Esophagus squamous epithelium (tissue), 5 donors: ENCODE measurements at places on chromosomes 11 and 22.

DNA sequence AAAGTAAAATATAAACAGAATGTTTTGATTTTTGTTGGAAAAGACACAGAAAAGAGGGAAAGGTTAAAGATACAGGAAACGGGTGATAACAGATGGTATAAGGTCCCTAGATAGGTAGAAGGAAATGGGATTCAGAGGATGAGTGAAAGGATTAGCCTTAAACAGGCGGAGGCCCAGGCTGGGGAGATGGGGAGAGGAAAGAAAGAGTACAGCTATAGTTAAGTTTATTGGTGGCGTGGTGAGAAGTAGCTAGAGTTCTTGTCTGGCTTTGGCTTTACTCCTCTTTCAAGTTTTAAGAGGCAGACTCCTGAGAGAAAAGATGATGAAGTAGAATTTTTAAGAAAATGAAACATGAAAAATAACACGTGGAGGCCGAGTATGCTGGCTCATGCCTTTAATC is 13.7 kb downstream of the ZBTB44 start:
- DNase-seq: no peak

DNA sequence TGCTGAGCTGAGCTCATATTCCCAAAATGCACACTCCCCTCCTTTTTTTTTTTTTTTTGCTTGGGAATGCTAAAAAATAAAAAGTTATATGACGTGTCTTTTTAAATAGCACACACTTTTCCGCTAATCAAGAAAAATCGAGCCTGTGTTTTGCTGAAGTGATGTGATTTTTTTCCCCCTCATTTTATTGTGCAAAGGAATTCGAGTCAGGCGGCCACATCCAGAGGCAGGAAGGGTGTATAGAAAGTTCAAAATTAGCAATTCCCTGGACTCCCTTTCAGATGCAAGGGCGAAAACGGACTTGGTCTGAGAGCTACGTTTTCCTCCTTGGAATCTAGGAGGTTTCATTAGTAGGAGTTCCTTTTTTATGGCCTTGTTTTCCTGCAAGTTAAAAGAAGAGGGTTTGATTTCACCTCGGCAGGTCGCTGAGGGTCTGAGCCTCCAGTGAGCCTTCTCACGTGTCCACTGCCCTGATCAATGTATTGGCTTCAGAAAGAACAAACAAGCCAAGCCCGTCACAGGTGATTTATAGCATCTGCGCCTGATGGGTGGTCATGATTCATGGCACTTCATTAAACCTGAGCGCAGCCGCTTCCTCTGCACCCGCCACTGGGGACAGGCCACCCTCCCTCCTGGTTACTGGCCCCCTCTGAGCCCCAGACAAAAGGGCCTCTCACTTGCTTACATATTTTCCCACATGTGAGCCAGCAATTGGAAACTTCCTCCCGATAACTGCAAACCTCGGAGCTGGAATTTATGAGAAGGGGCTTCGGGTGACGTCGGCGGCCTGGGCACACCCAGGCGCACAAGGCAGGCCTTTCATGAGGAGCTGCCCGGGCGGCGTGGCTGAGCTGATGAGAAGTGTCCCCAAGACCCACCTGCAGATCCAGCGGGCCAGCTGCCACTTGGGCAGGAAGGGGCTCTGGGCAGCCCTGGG is 64.4 kb upstream of the LINC01488 start:
- no peak for DNase-seq

DNA sequence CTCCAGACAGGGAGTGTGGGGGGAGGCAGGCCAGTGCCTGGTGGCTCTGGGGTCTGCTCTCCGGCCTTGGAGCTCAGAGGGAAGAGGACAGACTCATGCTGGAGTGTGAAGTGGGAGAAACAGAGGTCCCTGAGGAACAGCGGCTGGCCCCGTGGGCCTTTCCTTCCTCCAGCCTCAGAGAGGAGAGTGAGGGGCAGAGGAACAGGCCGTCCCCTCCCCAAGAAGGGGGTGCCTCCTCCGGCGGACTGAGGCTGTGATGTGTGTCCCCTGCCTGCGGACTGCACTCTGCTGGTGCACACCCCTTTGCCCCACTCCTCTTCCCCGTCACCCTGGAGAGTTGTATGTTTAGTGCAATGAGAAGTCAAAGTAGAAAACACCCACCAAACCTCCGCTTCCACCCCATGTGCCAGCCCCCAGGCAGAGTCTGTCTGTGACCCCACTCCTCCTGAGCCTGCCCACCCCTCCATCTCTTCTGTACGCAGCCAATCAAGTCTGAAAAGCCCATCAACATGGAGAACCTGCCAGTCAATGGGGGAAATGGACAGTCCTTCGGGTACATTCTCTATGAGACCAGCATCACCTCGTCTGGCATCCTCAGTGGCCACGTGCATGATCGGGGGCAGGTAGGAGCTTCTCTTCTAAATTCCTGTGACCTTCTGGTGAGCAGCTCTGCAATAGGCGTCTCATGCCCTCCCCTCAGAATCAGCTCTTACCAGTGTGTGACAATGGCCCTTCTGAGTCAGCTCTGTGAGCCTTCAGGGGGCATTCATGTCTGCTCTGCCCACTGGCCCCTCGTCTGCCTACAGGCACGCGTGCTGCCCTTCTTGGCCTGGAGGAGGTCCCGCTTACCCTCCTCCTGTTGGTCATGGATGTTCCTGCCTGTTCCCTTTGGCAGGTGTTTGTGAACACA is 39.0 kb downstream of the GLB1L2 start:
- no peak for DNase-seq

DNA sequence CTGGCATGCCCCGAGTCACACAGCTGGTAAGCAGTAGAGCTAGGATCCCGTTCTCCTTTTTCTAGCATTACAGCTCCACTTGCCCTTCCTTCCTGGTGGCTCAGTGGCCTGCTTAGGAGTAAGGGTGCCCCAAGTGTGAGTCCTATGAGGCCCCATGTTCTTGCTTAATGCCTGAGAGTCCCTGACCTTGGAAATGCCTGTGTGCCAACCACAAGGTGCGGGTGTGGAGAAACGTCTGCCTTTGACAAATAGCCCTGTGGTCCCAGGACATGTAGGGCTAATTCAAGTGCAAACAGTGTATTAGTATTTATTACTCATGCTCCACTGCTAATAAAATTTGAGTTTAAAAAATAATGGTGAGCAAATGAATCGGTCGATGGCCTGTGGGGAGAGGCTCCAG is 18.4 kb downstream of the GRIK4 start:
- no peak for DNase-seq

DNA sequence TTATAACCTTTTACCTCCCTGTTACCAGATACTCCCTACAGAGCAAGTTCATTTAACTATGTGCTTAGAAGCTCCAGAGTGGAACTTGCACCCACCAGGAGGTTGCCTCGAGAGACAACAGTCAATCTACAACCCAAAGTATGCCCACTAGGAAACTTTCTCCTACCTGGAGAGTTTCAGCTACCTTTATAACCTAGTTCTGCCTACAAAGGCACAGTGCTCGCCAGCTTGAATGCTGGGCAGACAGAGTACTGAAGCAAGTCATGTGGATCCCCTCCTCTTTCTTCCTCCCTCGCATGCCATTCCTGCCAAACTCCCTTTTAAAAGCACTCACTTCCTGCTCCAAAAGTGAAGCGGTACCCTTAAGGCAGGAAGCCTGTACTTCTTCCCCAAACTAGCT is 258.9 kb downstream of the SWAP70 start:
- no peak for DNase-seq

DNA sequence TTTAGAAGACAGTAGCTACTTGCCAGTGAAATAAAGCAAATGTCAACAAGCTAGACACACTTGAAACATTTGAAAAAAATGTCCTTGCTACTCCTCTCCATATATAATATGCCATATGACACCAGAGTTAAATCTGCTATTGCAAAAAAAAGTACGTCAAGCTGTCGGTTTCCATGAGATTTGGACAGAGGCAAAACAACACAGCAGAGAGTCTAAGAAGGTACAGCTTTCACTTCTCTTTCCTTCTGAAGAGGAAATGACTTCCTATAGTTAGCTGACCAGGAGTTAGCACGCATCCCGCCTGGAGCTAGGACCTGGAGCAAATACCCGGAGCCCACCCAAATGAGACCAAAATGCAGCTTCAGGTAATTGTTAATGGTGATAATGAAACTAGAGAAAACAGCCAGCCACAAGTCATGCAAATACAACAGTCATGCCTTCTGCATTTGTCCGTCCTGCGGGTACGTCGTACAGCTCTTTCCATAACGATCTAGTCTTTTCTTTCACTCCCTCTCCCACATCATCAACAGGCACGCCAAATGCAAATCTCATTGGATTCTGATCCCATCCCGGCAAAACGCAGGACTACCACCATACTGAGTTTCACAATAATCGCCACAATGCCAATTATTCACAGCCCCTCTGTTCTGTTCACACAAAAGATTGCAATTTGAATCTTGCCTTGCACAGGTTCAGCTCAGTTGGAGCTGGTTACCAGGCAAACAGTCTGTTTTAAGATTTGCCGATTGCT is 395.0 kb upstream of the CCDC90B start:
- DNase-seq: no peak

GRCh38 chr11:36618363-36619047 is 20.5 kb upstream of the RAG2 start:
- DNase-seq: no peak

DNA sequence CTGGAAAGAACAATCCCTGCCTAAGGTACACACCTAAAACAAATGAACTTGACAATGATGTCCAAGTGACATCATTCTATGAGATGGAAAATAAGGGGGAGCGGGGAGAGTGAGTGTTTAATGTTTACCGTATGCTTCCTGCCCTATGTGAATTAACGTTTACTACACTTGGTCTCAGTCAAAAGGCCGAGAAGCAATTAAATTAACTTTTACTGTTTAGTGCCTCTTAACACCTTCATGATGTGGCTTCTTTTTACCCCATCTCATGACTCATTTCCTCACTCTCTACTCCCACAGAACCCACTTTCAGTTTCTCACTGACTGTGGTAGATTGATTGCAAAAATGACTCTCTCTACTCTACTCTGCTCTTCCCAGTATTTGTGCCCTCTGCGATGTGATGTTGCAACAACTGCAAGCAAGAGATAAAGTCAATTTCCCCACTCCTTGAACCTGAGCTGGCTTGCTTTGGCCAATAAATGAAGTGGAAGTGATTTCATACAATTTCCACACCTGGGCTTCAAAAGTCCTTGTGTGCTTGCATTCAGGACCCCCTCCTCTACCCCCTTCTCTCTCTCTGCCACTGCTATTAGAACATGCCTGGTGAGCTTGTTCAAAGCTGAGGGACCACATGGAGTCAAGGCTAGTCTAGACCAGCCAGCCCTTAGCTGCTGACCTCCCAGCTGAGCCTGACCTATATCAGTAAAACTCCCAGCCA is 11.6 kb upstream of the ALKBH3 start:
- DNase-seq: no peak

DNA sequence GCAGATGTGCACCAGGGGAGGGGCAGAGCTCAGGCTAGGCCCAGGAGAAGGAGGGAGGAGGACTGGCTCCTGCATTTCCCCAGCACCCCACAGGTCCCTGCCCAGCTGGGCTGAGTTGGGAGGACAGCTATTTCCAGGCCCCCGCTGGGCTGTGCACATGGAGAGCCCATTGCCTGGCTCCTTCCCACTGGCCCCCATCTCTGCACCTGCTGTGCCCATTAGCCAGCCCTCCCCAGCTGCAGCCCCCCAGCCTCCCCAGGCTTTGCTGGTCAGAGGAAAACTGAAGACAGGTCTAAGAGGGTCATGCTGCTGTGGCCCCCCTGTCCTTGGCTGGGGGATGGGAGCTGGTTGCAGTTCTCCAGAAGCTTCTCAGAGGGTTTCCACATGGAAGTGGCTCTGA is 81.8 kb upstream of the SHANK2 start:
- DNase-seq: no peak

DNA sequence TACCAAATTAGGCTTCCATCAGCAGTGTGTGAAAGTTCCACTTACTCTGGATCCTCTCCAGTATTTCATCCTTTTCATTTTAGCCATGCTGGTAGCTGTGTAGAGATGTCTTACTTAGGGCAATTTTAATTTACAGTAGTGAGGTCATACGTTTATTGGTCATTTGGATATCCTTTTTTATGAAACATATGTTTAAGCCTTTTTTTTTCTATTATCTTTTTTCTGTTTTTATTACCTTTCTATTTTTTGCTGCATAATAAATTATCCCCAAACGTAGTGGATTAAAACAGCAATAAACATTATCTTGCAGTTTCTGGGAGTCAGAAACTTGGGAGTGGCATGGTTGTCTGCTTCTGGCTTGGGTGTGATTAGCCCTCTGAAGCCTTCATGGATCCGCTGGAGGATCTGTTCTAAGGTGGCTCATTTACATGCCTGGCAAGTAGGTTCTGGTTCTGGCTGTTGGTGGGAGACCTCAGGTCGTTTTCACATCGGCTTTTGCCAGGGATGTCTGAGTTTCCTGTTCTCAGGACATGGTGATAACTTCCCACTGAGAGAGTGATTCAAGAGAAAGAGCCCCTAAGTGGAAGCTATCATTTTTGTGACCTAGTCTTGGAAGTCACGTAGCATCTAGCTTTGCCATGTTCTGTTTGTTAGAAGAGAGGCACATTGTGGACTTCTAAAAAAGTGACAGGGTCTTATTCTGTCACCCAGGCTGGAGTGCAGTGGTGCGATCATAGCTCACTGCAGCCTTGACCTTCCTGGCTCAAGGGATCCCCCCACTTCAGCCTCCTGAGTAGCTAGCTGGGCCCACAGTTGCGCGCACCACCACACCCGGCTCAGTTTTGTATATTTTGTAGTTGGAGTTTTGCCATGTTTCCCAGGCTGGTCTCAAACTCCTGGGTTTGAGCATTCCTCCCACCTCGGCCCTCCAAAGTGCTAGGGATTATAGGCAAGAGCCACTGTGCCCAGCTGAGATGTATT is 38.6 kb downstream of the PPP6R3 start:
- no peak for DNase-seq

GRCh38 chr11:27949951-27950738 is 157.8 kb downstream of the KIF18A start:
- no peak for DNase-seq
